ENCODE measurements at places on chromosomes 7 and 10.

DNA sequence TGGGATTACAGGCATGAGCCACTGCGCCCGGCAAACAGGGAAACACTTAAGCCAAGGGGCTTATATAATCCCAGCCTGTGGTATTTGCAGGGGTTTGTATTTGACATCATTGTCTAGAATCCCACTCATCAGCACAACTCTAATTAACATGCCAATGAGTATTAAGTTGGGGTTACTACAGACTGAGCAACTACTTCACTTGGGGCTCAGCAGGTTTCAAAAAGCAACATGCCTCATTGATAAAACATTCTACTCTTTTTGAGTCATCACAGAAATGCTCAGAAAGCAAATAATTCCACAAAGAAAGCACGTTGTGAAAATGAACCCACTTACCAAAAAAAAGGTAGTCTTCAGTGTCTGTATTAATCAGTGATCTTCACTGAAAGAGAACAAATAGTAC is 236.9 kb upstream of the CELF2 start:
- no peaks in the 10 kb centered on the region for H3K4me1 ChIP-seq
- no peaks in the 10 kb centered on the region for H3K36me3 ChIP-seq
- H3K4me3 ChIP-seq: no peak overlapping the region
- no peak overlapping the region for H3K27ac ChIP-seq
- no peak for DNase-seq

- H3K4me1 ChIP-seq: no peaks in the 10 kb centered on the region
- DNase-seq: no peak
- H3K27ac ChIP-seq: no peak overlapping the region
- H3K27me3 ChIP-seq: no peaks in the 10 kb centered on the region
- H3K4me3 ChIP-seq: no peak overlapping the region
These were observed 983.7 kb downstream of the GATA3 start for GRCh38 chr10:9038146-9038714.

- H3K27me3 ChIP-seq: no peaks in the 10 kb centered on the region
- H3K4me1 ChIP-seq: no peaks in the 10 kb centered on the region
- H3K4me3 ChIP-seq: no peak overlapping the region
- no peak for DNase-seq
- H3K36me3 ChIP-seq: no peaks in the 10 kb centered on the region
These were observed 87.4 kb upstream of the ITGB1 start for GRCh38 chr10:33045421-33045820.

DNA sequence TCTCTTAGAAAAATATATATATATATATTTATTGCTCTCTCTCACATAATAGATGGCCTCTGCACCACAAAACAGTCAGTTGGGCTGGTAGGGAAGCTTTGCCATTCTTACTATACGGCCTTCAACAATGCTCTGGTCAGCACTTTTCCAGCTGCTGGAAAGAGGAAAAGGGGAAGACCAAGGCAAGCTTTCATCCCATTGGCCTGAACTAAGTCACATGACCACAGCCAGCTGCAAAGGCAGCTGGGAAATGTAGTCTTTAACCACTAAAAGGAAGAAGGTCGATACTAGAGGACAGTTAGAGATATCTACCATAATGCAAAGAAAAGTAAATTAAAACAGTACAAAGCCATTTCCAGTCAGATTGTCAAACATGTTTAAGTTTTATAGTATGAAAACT is 58.4 kb upstream of the MACROH2A2 start:
- no peak overlapping the region for H3K27ac ChIP-seq
- no peak overlapping the region for H3K4me3 ChIP-seq
- no peaks in the 10 kb centered on the region for H3K4me1 ChIP-seq
- DNase-seq: no peak
- H3K36me3 ChIP-seq: no peaks in the 10 kb centered on the region
